SW480 (cell line): ENCODE measurements at places on chromosomes 2 and 18.

DNA sequence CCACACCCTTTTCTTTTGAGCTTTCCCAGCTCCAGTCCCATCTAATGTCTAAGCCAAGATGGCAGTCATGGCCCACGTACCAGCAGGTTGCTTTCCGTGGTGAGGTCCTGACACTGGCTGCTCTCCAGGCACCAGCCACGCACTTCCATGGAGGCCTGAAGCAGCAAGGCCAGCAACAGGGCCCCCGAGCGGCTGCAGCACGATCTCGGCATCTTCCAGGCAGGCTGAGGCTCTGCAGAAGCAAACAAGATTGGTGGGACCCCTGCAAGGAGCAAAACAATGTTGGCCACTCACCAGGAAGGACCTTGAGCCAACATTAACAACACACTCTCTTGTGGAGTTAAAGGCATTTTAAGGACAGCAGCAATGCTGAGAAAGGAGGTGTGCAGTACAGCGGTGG is 3.8 kb downstream of the POMC start:
- DNase-seq: no peak

- DNase-seq: no peak
Observed at GRCh38 chr18:75624869-75625268, 197.4 kb upstream of the SMIM21 start.

DNA sequence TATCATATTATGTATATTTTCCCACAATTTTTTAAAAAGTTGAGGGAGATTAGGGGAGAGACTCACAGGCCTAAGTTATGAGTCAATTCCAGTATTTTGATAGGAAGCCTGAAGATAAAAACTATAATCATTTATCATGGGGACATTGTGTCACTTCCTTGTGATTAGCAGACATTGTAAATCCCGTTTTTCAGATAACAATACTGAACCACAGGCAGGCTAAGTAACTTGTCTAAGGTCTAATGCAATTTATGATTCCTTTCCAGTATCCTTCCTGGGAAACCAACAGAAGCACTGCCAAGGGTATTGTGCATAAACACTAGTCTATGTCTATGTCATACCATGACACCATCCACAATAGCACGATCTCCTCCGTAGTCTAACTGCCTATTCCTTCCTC is 235.2 kb upstream of the PIK3C3 start:
- DNase-seq: no peak

DNA sequence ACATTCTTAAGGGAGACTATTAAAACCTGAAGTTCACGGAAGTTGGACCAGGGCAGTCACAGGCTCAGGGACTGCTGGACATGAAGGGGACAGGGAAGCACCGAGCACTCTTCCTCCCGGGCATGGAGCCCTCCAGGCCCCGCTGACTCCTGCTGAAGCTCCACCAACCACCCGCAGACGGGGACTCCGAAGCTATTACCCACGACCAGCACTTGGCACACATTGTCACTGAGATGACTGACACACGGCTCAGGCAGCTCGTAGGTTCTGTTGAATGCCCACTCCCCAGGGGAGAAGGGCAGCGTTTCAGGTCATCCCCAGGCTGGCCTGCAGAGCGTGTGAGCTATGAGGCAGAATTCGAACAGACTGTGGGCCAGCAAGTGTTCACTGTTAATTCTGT is 234.8 kb downstream of the NDUFA10 start:
- no peak for DNase-seq

- DNase-seq: no peak
Observed at GRCh38 chr2:37322368-37322767, 2.3 kb downstream of the PRKD3 start.

DNA sequence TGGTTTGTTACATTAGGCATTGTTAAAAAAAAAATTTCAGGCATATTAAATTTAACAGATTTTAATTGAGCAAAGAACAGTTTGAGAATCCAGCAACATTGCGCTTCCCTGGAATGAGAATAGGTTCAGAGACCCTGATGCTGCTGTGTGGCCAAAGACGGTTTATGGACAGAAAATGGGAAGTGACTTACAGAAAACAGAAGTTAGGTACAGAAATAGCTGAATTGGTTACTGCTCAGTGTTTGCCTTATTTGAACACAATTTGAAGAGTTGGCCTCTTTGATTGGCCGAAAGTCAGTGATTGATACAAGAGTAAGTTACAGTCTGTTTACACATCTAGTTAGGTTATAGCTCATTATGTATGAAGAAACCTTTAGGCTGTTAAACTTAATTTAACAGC is 6.0 kb upstream of the NEDD4L start:
- no peak for DNase-seq

GRCh38 chr2:42757981-42758740 is 5.8 kb downstream of the OXER1 start:
- no peak for DNase-seq

GRCh38 chr18:70339915-70340314 is 51.1 kb downstream of the SOCS6 start:
- DNase-seq: no peak

DNA sequence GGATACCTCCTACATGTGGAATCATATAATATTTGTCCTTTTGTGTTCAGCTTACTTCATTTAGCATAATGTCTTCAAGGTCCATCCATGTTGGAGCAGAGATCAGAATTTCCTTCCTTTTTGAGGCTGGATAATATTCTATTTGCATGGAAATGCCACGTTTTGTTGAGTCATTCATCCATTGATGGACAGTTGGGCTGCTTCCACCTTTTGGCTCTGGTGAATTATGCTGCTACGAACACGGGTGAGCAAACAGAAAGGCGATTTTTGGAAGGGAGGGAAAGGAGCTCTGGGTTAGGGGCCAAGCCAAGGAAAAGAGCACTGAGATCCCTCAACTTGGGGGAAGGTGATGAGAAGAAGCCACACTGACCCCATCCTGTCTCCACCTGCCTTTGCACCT is 260.5 kb downstream of the TNS1 start:
- DNase-seq: no peak

DNA sequence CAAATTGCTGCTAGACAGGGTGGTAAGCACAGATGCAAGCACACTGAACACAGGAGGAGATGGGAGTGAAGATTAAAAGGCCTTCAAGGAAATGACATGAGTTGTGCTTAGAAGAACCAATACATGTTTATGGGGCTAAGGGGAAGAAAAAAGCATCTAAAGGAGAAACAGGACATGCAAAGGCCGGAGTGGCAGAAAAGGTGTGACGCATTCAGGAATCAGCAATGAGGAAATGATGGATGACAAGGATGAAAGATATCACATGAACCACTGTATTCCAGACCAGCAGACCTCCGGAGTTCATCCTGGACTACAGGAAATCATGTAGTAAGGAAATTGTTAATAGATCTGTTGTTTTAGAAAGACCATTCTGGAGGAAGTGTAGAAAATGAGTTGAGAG is 42.8 kb downstream of the PPP4R1 start:
- DNase-seq: no peak
